ENCODE measurements at places on chromosomes 5 and 9. TPM values are rescaled to one million over a fixed set of nuclear protein-coding genes. Genes with fewer than 3 reads are reported as not detected.

GRCh38 chr5:44695259-44695658 is 113.5 kb upstream of the MRPS30 start:
- DNase-seq, result no peak

DNA sequence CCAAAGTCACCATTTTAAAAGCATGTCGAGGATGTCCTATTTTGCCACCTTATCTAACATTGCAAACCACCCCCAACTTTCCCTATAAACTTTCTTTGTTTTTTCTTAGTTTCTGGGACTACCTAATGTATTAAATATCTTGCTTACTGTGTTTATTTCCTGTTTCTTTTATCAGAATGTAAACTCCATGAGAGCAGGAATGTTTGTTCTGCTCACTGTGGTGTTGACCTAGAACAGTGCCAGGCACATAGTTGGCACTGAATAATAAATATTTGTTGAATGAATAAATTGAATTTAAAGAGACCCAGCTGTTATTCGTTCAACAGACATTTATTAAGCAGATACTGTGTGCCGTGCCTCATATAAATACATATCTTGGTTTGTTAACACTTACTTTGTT is 35.2 kb downstream of the MACIR start:
- no peak for DNase-seq

- no peak for DNase-seq
Observed at GRCh38 chr9:29564564-29564963, 1991.3 kb upstream of the C9orf72 start.

DNA sequence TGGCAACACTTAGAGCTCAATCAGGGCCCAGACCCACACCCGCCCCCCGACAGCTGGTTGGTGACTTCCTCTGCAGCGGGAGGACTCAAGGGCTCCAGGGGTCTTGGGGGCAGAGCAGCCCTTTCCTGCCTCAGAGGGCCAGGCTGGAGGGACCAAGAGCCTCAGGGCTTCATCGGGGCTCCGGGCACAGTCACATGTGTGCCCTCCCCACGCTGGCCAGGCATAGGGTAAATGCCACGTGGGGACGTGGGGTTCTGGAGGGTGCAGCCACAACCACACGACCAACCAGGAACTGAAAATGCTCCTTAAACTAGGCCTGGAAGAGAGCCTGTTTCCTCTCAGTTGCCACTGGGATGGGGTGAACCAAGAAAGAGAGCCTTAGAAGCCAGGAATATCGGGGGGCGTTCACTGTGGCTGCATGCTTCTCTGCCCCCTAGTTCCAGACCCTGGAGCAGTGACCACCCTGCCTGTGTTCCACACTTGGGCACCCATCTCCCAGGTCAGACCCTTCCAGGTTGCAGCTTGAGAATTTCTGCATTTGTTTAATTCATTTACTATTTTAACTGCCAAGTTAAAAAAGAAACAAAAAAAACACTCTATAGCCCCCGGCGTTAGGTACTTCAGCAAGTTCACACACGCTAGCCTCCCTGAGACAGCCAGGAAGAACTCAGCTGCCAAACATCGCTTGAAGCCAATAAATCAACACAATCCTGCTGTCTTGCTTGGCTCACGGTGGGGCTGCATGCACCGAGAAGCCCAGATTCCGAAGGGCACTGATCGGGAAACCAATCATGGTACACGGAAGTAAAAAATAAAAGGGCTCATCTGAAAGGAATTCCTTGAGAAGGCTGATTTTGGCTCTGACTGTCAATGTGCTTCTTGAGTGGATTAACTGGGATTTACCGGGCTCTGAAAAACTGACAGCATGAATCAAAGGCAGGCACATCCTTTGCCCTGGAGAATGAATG is 56.1 kb upstream of the PHYKPL start:
- no peak for DNase-seq

GRCh38 chr9:120040896-120041295 is 539.1 kb downstream of the CDK5RAP2 start:
- DNase-seq, result no peak

DNA sequence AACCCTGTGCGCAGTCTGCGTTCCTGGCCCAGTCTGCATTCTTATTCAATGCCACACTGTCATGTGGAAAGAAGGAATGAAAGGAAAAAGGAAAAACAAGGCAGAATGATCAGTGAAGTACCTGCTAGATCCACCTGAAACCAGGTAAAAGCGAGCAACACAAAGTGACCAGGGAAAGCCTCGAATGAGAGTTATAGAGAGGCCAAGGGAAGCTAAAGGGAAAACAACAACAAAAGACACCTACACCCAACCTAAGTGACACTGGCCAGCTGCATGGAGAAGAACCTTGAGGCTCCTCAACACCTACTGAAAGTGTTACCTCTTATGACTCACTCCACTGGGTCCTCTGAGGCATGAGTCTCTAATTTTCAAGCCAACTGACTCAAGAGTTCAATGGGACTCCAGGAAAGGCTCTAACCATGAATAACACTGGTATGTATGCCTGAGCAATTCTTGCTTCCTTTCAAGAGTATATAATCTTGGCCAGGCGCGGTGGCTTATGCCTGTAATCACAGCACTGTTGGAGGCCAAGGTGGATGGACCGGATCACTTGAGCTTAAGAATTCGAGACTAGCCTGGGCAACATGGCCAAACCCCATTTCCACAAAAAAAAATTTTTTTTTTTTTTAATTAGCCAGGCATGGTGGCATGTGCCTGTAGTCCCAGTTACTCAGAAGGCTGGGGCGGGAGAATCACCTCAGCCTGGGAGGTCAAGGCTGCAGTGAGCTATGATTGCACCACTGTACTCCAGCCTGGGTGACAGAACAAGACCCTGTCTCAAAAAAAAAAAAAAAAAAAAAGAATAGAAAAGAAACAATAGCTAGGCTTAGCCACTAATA is 29.0 kb downstream of the MTMR12 start:
- no peak for DNase-seq

GRCh38 chr9:738209-738915 is 103.1 kb upstream of the DMRT1 start:
- no peak for DNase-seq

The SLC1A1 gene
- 0.13 TPM for total RNA-seq

Measured in activated CD8-positive, alpha-beta T cell treated with anti-CD3 and anti-CD28 coated beads, Interleukin-2, amount 10 ng/mL, durations not matched to agents 7 days and 5 days (primary cell).